Activated CD4-positive, alpha-beta T cell treated with anti-CD3 and anti-CD28 coated beads for 36 hours (primary cell): ENCODE measurements at places on chromosomes 4 and X.

- DNase-seq, result no peak
Observed at GRCh38 chrX:152177052-152177451, 38.7 kb upstream of the MAGEA10 start.

DNA sequence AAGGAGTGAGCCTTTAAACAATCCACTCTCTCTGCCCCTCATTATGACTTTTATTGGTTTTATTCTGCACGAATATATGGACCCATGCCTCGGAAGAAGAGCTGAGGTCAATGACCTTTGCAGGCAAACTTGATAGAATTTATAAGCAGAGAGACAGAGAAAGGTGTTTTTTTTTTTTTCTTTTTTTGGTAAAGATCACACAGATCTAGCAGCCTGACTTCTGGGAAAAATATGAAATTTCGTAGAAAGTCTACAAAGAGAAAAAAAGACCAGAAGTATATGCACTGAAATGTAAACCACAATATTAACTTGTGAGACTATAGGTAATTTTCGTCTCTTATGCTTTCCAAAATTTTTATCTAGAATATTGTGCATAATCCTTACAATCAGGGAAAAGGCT, 61.6 kb downstream of the LEF1 start:
- DNase-seq, result no peak

DNA sequence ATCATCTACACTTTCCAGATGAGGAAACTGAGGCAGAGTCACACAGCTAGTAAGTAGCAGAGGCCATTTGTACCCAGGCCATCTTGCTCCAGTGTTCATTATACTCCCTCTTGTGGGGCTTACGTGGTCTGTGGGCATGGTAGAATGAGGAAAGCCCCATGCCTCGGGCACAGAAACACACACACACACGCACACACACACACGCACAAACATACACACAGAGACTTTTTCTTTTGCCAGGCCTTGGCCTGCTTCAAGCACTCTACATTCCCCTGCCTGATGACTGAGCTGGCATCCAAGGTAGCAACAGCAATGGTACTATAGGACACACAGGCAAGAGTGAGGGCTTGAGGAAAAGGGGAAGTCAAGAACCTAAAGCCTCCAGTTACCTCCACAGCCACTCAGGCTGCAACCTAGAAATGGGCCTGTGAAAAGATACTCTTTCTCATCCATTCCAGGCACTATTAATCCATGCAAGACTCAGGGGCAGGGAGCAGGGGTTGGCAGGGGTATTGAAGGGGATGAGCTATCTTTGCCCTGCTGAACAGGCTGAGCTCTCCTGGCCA, 43.6 kb downstream of the STARD8 start:
- no peak for DNase-seq

DNA sequence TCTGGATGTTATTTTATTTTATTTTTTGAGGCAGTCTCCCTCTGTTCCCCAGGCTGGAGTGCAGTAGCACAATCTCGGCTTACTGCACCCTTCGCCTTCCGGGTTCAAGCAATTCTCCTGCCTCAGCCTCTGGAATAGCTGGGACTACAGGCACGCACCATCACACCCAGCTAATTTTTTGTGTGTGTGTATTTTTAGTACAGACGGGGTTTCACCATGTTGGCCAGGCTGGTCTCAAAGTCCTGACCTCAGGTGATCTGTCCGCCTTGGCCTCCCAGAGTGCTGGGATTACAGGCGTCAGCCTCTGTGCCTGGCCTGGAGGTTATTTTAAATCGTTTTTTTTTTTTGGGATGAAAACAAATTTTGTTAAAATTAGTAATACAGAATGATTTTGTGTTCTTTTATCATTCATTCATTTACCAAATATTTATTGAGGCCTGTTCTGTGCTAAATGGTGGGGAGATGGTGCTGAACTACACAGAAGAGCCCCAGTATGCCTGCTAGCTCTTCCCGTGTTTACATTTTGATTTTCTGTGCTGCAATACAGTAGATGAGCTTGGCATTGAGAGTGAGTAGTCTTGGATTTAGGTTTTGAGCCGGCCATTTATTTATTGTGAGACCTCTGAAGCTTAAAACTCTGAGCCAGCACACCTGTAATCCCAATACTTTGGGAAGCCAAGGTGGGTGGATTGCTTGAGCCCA, 22.7 kb downstream of the ADD1 start:
- DNase-seq, result no peak

- no peak for DNase-seq
Observed at GRCh38 chrX:54248309-54248708, 65.3 kb upstream of the FAM120C start.

GRCh38 chrX:25442499-25442898, 426.7 kb upstream of the ARX start:
- DNase-seq, result no peak

- DNase-seq, result no peak
Observed at GRCh38 chr4:113444386-113444785, 317.2 kb downstream of the CAMK2D start.

GRCh38 chr4:6923507-6923906, 13.9 kb downstream of the TBC1D14 start:
- DNase-seq, result no peak

DNA sequence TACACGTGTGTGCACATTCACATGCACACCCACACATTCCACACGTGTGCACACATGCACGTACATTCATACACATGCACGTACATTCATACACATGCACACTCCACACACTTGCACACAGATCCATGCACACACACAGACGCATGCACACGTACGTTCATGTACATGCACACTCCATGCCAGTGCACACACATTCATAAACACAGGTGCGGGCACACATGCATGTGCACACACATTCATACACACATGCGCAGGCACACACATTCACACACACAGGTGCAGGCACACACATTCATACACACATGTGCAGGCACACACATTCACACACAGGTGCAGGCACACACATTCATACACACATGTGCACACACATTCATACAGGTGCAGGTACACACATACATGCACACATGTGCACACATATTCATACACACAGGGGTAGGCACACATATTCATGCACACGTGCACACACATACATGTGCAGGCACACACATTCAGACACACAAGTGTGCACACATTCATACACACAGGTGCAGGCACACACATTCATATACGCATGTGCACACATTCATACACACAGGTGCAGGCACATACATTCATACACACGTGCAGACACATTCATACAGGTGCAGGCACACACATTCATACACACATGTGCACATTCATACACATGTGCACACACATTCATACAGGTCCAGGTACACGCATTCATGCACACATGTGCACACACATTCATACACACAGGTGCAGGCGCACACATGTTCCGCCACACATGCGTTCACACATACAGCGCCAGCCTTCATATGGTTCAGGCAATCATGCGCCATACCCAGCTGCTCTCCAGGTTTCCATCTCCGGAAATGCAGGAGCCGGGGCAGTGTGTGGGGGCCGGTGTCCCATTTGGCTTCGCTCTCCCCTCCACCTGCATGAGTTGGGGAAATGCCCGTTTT, 124.8 kb downstream of the HMX1 start:
- DNase-seq, result no peak

GRCh38 chr4:41169256-41169800, 45.0 kb downstream of the APBB2 start:
- no peak for DNase-seq

DNA sequence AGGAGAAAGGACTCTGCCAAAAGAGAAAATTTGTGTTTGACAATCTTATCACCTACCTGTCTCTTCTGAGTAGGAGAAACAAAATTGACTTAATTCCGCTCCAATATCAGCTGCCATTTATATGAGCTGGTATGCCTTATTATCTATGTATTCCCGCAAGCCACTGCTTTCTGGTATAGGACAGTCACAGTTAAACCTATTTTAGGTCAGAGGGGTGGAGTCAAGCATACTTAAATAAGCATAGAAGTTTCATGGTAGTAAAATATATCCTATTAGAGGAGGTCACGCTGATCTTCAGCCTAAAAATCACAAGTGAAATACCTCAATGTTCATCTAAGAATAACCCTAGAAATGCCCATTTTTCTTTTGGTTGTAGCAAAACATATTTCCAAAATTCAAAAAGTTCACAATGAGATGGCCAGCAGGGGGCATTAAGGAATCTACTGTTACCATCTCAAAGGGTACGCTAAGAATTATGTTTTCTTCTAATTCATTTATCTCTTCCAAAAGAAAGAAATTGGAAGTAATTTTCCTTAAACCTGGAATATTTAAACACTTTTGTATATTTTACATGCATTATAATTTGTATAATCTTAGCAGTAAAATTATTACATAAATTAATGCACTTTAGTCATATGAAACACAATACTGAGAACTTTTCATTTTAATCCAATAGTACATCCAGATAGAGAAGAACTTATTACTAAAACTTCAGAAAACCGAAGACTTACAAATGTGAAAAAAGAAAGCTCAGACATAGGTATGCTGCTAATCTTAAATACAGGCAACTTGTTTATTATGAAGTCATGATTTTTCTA, 10.5 kb downstream of the PPAT start:
- DNase-seq, result peak; percentile 39

DNA sequence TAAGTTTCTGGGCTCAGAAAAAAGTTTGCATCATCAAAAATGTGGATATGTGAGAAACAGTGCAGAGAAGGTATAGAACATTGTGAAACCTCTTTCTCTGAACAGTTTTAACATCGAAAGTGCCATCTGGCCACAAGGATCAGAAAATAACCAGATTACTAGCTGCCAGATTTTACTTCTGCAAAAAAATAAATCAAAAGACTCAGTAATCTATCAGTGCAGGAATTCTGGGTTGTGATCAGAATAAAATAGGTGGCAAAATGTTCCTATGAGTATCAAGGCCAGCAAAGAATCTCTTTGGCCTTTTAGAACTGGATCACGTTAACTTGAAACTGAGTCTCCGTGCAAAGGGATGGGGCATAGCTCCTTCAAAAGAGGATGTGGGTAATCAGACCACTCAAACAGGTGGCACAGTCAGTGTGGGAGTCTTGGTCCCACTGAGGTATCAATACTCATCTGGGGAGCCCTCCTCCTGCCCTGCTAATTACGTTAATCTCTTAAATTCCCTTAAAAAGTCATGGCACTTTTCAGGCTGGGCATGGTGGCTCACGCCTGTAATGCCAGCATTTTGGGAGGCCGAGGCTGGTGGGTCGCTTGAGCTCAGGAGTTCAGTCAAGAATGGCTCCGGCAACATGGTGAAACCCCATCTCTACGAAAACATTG, 26.7 kb upstream of the RBM47 start:
- DNase-seq, result no peak

- DNase-seq, result no peak
Observed at GRCh38 chr4:110091434-110092140, 106.8 kb downstream of the ELOVL6 start.

- no peak for DNase-seq
Observed at GRCh38 chr4:64588507-64588906, 179.3 kb upstream of the TECRL start.

- no peak for DNase-seq
Observed at GRCh38 chr4:121555315-121556107, 141.3 kb downstream of the ANXA5 start.

GRCh38 chr4:151931563-151931962, 170.8 kb upstream of the GATB start:
- no peak for DNase-seq

- DNase-seq, result no peak
Observed at GRCh38 chr4:30833206-30833605, 113.0 kb downstream of the PCDH7 start.

DNA sequence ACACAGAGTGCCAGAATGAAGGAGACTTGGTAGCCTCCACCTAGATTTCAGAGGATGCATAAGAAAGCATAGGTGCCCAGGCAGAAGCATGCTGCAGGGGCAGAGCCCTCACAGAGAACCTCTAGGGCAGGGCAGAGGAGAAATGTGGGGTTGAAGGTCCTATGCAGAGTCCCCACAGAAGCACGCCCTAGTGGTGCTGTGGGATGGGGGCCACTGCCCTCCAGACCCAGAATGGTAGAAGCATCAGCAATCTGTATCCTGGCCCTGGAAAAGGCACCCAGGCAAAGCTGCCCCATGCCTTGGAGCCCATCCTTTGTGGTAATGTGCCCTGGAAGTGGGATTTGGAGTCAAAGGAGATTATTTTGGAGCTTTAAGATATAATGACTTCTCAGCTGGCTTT, 992.9 kb upstream of the PABPC4L start:
- DNase-seq, result no peak

- no peak for DNase-seq
Observed at GRCh38 chr4:27094783-27095182, 234.1 kb downstream of the STIM2 start.

- DNase-seq, result no peak
Observed at GRCh38 chr4:87498446-87498900, 30.7 kb downstream of the SPARCL1 start.

- DNase-seq, result peak; percentile 17
Observed at GRCh38 chrX:136227948-136228838, 23.0 kb downstream of the MAP7D3 start.

- DNase-seq, result no peak
Observed at GRCh38 chr4:20592663-20593062, 107.6 kb upstream of the PACRGL start.
